ENCODE measurements at places on chromosomes 2 and 18. TPM values are rescaled to one million over a fixed set of nuclear protein-coding genes. Genes with fewer than 3 reads are reported as not detected.
A peak's percentile ranks its signal among the peaks of the same experiment; 100 is the strongest.

EHD3 gene
- 3.2 TPM for total RNA-seq

RNF125 gene
- 1.2 TPM for total RNA-seq

REG3G gene
- 0.48 TPM for total RNA-seq

CROCC2 gene
- 1.7 TPM for total RNA-seq

ARHGAP25 gene
- total RNA-seq, result 13.0 TPM

ALK gene
- not detected for total RNA-seq

TDRD15 gene
- total RNA-seq, result not detected

C1GALT1C1L gene
- total RNA-seq, result 0.64 TPM

LIMS3 gene
- total RNA-seq, result 4.2 TPM

GRCh38 chr2:208064220-208064961, 39.1 kb upstream of the PLEKHM3 start:
- no peak for DNase-seq

DNA sequence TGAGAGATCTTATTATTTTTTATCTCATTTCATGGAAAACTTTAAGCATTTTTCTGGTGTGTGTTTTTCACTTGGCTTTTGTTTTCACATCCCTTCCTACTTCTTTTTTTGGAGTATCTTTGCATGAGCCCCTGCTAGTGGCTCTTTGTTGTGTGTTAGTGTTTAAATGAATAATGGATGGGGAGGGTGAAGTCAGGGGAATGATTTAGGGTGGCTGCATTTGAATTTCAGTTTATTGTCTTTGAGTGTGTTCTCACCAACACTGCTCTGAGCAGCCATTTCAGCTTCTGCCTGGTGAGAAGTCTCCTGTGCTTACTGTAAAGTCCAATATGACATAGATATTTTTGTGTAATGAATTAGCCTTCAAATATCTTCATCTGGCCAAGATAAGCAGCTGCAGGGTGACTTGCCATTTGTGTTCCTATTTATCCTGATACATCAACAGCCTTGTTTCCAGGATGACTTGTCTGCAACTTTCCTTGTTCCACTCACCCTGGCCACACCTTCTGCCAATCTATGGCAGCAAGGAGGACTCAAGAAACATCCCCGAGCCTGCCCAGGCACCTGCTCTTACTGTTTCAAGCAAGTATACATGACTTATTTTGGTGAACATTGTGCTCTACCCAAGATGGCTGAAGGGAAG, 182.6 kb downstream of the PDE11A start:
- no peak for DNase-seq

DNA sequence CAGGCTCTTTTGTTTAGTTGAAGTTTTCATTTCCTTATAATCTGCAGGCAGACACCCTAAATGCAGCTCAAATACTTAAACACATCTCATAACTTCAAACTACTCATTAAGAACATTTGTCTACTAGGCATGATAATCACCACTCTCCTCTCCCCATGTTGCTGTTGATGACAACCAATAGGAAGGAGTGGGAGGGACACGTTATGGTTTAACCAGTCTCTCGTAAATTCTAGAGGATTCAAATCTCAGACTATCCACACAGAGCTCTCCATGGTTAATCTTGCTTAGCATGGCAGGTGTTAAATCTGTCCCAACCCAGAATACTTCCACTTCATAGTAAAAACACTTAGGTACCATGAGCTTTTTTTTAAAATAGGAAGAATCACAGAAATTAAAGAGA, 127.4 kb upstream of the AQP4 start:
- DNase-seq, result no peak

GRCh38 chr2:14634489-14635390, 2.2 kb downstream of the LRATD1 start:
- DNase-seq, result peak; percentile 84

DNA sequence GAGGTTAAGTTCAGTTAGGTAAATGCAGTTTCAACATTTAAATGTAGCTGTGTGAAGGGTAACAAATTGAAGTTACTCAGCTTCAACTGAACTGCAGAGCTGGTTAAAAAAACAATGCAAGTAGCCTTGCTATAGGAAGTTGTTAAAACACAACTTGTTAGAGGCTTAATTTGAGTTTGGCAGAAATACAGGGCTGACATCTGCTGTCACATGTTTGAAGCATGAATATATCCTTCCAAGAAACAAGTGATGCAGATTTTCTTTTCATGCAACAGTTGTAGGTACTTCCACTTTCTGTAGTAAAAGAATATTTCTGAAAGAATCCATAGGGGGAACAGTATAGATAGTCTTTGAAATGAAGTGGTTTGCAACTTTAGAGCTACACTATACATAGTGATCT, 208.7 kb upstream of the RASGRP3 start:
- DNase-seq, result no peak

DNA sequence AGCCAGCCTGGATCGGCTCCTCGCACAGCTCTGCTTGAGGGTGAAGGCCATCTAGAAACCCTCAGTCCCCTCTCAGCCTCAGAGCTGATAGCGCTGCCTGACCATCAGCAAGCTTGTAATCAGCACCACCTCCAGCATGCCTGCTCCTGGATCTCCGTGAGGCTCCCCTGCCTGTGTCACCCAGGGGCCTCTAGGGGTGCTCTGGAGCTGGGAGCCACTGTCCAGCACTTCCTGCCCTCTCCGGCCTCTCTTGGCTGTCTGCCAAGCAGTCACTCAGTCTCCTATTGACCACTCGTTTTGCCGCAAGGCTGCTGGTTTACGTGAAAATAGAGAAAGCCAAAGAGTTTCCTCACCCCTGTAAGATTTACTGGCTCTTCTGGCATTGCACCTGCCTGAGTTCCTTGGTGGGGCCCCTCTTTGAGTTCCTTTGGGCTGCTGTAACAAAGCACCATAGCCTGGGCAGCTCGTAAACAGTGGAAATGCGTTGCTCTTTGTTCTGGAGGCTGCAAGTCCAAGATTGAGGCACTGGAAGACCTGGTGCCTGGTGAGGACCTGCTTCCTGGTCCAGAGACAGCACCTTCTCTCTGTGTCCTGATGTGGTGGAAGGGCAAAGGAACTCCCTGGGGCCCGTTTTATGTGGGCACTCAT, 17.9 kb downstream of the CAPN10 start:
- DNase-seq, result peak; percentile 77

GRCh38 chr2:133541376-133541775, 26.9 kb downstream of the NCKAP5 start:
- no peak for DNase-seq

GRCh38 chr2:188379748-188380147, 88.1 kb downstream of the GULP1 start:
- no peak for DNase-seq

DNA sequence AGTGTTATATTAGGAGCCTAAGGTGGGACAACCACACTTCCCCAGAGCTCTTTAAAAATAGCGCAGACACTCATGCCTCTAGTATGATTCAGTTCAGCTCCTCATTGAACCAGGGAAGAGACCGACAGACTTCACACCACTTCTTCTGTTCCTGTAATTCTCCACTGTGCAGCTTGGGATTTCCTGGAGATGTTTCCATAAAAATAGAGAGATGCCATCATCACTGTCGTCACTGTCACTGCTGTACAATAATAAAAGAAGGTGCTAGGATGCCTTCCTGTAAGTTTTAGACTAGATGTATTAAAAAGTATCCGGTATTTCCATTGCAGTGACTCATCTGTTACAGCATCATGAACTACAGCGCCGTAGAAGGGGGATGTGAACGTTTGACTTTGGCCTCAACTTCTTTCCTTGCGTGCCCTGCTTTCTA, 110.9 kb downstream of the FAM210A start:
- no peak for DNase-seq

DNA sequence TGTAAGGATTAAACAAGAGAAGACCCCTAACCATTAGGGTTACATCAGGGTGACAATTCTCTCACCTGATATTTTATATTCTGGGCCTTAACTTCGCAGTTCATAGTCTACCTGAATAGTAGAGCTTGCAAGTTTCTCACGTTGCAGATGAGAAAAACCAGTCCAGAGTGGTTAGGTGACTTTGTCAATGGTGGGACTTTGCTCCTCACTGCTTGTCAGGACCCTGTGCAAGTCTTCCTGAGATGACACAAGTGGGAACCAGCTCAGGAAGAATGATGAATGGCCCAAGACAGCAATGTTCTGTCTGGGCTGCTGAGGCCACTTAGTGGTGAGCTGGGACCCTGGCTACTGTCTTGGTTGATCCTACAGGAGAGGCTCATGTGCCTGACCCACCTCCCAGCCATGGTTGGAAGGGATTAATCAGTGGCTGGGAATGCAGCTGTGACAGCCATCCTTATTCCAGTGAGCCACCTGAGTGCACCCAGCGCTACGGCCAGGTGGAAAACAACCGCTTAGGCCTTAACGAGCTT, 16.9 kb downstream of the LGALSL start:
- DNase-seq, result no peak

- DNase-seq, result no peak
Measured at GRCh38 chr2:196142825-196143224, 28.6 kb downstream of the STK17B start.

- DNase-seq, result no peak
Measured at GRCh38 chr18:66603941-66604627, at the start of gene CDH19. Gene CDH19, minus strand, starts transcription at chr18:66604090. Its CDS starts 31,886 bp downstream, at chr18:66572204.

- DNase-seq, result no peak
Measured at GRCh38 chr2:84817239-84817655, 63.6 kb downstream of the TRABD2A start.

DNA sequence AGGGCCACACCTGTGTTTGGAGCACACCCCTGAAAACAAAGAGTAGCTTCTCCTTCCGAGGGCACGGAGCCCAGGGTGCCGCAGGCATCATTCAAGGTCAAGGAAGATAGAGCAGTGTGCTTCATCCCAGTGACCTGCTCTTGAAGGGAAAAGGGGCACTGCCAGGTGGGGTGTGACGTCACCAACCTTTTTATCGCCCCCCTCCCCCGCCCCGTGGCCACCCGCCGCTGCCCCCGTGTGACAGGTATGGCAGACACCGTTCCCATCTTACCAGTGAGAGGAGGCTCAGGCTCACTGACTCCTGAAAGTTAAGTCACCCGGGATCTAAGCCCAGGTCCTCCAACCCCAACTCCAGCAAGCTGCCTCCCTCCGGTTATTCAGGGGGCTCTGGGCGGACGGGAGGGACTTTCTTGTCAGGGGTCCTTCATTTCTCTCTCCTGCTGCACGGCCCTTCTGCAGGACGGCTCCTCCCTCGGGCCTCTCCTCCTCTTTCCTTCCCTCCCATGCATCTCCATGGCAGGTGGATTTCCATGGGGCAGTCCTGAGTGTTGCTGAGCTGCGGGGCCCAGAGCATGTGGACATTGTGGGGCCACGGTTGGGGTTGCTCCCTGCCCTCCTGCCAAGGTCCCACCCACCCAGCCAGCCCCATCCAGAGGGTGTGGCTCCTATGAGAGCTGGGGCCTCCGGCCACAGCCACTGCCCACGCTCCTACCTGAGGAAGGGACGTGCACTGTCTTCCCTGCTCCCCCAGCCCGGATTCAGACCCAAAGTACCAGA, 114.1 kb upstream of the HDAC4 start:
- DNase-seq, result no peak

- DNase-seq, result no peak
Measured at GRCh38 chr18:74665346-74665745, 67.7 kb downstream of the ZNF407 start.
